Cardiac muscle cell (in vitro differentiated cells and primary cell): ENCODE measurements at places on chromosomes 1 and 21.

GRCh38 chr1:193229136-193229535, 42.7 kb upstream of the B3GALT2 start:
- peak; percentile 38 for DNase-seq

DNA sequence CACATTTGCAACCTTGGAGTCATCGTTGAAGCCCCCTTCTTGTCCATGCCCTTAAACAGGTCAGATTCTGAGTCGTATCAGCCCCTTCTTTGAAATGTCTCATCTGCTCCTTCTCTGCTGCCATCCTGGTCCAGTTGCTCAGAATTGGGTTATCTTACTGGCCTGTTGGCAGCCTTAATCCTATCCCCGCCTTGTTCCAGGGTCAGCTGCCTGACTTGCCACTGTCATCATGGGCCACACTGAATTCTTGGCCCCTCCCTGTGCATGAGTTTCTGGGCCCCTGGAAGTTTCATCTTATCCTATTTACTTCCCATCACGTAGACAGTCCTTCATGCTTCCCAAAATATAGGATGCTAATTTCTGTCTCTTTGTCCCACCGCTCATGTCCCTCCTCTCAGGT, 23.7 kb downstream of the IRF2BP2 start:
- no peak for DNase-seq

DNA sequence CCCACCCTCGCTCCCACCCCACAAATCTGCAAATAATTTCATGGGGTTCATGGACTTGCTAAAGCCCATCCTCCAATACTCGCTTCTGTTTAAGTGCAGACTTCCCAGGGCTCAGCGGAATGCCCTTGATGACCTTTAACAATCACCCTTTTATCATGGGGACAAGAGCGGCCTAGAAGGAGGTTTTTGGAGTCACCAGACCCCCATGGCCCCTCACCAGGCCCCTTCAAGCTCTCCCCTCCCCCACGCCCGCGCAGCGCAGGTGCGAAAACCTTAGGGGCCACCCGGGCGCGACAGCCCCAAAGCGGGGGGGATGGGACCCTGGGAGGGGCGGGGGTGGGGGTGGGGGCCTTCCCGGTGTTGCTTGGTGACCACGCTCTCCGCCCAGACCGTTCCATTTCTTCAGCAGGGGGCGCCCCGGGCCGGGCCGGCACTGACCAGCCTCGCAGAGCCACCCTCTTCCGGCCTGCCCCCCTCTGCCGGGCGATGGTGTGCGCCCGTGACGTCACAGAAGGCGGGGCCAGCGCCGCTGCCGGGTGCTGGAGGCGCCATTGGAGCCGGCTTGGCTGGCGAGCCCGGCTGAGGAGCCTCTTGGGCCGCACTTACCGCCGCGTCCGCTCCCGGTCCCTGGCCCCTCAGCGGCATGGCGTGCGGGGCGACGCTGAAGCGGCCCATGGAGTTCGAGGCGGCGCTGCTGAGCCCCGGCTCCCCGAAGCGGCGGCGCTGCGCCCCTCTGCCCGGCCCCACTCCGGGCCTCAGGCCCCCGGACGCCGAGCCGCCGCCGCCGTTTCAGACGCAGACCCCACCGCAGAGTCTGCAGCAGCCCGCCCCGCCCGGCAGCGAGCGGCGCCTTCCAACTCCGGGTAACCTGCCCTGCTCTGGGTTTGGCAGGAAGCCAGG, at the start of gene AKIRIN1:
AKIRIN1 (plus strand) TSS at position 539 of the 900 bp plus-strand sequence; CDS start at position 644, 105 bp downstream.
- peak; percentile 96 for DNase-seq

DNA sequence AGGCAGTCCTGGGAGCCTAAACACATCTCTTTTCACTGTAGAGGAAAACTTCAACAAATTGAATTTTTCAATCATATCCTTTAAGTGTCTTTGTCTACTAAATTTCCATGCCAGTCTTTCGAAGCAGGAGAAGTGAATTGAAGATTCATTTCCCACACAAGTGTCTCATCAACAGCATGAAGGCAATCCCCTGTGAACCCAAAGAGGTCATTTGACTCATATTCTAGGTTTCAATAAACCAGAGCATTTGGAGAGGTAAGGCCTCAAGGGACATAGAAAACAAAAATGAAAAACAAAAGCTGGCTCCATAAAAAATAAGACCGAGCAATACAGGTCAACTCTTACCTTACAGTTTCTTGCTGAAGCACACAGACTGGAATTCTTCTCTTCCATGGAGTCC, 94.1 kb upstream of the ATP1B1 start:
- no peak for DNase-seq

- no peak for DNase-seq
These were observed 442.7 kb downstream of the PTBP2 start for GRCh38 chr1:97164276-97164639.

DNA sequence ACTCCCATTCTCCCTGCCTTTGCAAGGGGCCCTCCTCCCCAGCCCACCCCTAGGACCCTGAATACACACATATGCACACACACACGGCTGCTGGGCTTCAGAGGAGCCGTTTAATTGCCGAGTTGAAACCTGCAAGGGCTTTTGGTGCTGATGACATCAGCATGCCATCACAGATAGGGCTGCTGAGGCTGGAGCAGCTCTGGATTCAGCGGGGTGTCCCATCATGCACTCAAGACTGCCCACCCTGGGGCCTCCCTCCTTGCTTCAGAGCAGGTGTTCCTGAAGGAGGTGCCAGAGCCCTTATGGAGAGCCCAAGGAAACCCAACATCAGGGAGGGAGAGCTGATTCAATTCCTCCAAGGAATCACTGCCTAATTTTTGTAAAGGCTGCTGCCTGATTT, 5.7 kb downstream of the SYT2 start:
- DNase-seq: no peak

DNA sequence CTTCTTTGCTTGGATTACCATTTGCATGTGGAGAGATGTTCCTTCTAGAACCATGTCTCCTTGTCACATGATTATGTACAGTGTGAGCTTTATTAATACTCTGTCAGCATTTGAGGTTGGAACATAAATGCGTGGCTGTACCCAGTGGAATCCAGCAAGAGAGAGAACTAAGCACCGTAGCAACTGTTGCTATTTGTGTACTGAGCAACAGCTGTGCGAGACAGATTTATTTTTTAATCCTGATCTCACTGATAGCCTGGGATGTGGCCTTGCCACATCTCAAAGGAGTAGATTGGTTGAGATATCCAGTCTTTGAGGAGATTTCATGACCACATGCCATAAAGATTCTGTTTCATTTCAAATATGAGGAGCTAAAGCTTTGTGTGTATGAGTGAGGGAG, 43.4 kb downstream of the KIF1B start:
- DNase-seq: peak; percentile 78

GRCh38 chr1:51829058-51829457, 49.5 kb downstream of the NRDC start:
- DNase-seq: no peak

- DNase-seq: peak; percentile 71
These were observed 1638.3 kb downstream of the MRPL39 start for GRCh38 chr21:23968722-23969647.

GRCh38 chr1:172727275-172727857, 68.5 kb downstream of the FASLG start:
- no peak for DNase-seq

GRCh38 chr1:234882898-234883297, 245.7 kb downstream of the TOMM20 start:
- no peak for DNase-seq

GRCh38 chr1:110321846-110322245, 17.3 kb upstream of the RBM15 start:
- DNase-seq: no peak

- peak; percentile 94 for DNase-seq
These were observed 17.5 kb upstream of the CAMK1G start for GRCh38 chr1:209565759-209566678.

DNA sequence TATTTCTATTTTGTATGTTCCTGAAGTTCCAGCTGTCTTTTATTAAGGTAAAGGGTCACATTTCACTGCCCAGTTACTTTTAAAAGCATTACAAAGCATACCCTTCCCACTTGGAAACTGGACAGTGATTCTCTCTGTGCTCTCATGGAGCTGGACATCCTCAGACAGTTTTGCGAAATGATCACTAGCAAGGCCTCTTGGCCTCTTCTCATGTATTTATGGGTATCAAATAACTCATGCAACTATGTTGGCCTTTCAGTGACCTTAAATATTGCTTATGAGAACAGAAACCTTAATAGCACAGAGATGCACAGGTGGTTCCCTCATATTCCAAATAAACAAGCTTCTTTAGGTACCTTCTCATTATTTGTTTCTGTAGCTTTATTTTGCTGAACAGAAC, 7.9 kb upstream of the AMPD1 start:
- DNase-seq: no peak

DNA sequence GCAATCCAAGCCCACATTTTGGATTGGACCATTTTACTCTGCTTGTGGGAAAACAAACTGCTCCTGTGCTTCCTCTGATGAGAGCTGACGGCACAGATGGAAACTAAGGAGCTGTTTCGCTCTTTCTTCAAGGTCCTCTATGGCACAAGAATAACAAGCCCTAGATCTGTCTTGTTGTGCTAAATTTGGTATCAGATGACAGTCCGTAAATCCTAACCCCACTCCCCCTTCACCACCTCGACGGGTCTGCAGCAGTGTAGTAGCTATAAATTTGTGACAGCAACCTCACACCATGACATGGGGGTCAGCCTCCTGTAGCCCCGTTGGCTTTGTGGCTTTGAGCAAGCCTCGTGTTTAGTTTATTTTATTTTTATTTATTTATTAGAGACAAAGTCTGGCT, 85.9 kb downstream of the ADSS2 start:
- no peak for DNase-seq

GRCh38 chr1:170836141-170836540, 99.2 kb upstream of the MROH9 start:
- peak; percentile 9 for DNase-seq

DNA sequence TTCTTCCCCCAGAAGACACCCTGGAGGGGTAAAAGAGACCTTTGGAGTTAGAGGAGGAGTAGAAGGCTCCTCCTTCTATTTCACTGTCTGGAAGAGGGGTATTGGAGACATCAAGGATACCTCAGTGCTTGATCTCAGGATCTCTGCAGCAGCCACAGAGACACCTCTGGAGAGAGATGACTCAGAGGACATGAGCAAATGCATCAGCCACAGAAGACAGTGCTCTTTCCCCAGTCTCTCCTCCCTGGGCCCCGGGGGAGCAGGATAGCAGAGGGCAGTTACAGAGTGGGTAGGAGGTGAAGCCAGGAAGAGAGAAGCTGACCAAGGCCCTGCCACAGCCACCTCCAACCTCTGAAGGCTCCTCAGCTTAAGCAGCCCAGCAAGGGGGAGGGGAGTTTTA, 15.3 kb upstream of the TEDDM1 start:
- DNase-seq: no peak

GRCh38 chr1:23434260-23434775, 9.8 kb upstream of the TCEA3 start:
- DNase-seq: no peak

DNA sequence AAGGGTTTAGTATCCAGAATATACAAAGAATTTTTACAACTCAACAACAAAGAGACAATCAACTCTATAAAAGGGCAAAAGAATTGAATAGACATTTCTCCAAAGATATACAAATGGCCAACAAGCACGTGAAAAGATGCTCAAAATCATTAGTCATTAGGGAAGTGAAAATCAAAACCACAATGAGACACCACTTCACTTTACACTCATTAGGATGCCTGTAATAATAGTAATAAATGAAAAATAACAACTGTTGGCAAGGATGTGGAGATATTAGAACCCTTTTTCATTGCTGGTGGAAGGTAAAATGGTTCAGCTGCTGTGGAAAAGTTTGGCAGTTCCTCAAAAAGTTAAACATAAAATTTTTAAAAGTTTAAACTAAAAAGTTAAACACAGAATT, 7.0 kb upstream of the ABCD3 start:
- no peak for DNase-seq

DNA sequence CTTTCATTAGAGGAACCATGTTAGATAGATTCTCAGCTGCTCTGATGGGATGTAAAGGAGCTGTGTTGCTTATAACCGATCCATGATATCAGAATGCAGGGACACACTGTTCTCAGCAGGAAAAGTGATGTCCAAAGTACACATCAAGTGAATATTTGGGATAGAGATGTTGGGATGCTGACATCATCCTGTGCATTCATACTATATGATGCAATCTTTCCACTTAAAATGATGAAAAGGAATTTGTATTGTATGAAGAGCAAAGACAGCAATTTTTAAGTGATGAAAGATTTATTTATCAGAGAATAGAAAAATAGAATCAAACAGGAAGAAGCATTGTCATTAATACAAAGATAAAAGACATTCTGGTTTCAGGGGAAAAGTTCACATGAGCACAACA, 110.1 kb downstream of the ERG start:
- DNase-seq: no peak

DNA sequence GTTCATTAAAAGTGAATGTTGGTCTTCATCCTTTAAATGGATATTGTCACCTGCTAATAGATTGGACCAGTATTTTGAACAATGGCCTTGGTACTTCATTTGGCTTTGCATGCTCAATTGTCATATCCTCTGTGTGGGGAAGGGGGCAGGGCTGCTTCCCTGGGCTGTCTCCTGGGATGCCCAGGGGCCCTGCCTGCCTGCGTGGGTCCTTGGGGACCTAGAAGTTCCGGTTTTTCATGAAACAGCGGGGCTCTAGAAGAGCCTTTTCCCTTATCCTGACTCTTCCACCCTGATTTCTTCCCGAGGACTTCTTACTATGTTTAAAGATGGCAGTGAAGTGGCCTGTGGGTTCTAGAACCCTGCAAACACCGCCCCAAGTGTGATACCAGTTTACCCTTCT, 97.5 kb downstream of the DISC1 start:
- no peak for DNase-seq

DNA sequence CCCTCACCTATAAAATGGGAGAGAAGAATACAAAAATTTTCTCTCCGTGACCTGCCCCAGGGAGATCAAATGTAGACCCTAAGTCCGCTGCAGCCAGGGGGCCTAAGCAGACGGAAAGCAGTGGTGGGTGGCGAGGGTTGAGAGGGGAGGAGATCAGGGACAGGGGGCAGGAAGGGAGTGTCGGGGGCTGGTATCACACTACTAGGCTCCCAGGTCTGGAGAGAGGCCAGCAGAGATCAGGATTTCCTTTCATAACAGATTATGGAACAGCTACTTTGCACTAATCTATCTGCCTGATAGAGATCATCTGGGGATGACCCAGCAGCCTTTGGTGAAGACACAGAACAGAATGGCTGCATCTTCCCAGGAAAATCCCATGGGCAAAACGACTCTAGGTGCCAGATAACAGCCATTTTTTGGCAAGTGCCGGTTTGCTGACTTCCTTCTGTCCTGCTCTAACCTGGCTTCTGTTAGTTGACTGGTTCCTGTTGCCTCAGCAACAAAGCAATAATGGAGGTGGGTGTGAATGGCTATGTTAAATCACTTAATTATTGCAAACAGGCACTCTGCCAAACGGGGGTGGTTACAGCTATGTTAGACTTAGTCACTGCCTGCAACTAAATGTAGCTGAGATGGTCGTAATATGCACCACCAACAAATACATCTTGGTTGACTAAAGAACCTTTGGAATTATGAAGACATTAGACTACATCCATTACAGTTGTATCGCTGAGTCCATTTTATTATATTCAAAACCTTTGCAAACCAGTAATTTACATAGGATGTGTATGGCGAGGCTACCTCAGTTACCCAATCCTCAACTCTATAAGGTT, 30.0 kb upstream of the EPS8L3 start:
- DNase-seq: peak; percentile 88
